ENCODE measurements at places on chromosomes 16 and 17.

- DNase-seq, result no peak
Measured at GRCh38 chr17:17467720-17468119, 9.1 kb upstream of the MED9 start.

GRCh38 chr17:72514891-72515290, 394.1 kb downstream of the SOX9 start:
- no peak for DNase-seq

DNA sequence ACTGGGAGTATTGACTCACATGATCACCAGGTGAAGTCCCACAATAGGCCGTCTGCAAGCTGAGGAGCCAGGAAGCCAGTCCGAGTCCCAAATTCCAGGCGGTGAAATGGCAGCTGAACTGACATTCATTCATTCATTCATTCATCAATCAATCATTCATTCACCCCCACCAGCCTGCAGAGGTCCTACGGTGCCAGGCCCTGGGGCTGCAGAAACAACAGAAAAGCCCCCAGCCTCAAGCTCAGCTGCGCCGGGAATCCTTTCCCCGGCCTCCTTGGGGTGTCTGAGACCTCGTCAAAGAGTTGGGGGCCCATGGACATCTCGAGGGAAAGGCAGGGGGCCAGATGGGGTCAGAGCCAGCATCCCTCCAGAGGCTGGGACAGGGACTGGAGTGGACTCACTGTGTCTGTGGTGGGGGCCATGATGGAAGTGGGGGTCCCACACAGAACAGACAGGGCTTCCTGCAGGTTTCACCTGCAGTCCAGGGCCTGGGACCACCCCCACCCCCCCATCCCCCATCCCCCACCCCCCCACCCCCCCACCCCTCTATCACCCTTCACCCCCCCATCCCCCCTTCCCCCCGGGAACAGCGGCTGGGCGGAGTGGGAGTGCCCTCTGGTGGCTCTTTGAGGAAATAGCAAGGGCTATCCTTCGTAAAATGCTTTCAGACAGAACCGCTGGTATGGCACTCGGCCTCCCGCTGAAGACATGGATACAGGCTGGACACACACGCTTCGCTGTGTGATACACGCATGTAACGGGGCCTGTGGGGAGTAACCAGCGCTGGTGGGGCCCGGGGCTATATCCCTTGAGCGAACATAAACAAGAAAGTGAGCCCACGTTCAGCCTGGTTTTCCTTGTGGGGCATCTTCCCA, 8.5 kb upstream of the ZC3H18 start:
- DNase-seq, result peak; percentile 71

- DNase-seq, result no peak
Measured at GRCh38 chr16:71762186-71762585, 37.7 kb upstream of the PHLPP2 start.

- DNase-seq, result peak; percentile 96
Measured at GRCh38 chr16:28291651-28292626, at the start of gene SBK1. SBK1 (plus strand) TSS chr16:28292525; CDS start chr16:28317392, 24,867 bp downstream.

DNA sequence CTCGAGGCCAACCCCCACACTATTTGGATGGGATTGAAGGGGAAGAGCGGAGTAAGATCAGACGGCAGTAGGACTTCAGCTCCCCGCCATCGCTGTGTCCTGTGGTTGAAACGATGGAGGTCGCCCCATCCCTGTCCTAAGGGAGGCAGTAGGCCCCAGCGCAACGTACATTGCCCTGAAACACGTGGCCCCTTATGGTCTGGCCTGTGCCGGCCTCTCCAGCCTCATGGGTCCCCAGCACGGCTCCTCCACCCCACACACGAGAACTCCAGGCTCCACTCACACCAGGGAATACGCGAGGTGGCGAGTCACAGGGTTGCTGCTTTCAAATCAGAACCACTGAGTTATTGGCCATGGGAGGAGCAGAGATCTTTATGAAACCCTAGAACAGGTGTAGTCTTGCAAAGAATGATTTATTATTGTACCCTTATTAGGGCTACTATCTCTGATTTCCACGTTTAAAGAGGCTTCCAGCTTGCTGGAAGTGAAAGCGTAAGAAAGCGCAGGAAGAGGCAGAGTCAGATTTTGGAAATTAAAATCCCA, 669 bp upstream of the DCTPP1 start:
- DNase-seq, result no peak

- DNase-seq, result no peak
Measured at GRCh38 chr16:26802965-26803364, 263.8 kb upstream of the C16orf82 start.

GRCh38 chr16:56161658-56162057, 29.6 kb upstream of the GNAO1 start:
- no peak for DNase-seq

DNA sequence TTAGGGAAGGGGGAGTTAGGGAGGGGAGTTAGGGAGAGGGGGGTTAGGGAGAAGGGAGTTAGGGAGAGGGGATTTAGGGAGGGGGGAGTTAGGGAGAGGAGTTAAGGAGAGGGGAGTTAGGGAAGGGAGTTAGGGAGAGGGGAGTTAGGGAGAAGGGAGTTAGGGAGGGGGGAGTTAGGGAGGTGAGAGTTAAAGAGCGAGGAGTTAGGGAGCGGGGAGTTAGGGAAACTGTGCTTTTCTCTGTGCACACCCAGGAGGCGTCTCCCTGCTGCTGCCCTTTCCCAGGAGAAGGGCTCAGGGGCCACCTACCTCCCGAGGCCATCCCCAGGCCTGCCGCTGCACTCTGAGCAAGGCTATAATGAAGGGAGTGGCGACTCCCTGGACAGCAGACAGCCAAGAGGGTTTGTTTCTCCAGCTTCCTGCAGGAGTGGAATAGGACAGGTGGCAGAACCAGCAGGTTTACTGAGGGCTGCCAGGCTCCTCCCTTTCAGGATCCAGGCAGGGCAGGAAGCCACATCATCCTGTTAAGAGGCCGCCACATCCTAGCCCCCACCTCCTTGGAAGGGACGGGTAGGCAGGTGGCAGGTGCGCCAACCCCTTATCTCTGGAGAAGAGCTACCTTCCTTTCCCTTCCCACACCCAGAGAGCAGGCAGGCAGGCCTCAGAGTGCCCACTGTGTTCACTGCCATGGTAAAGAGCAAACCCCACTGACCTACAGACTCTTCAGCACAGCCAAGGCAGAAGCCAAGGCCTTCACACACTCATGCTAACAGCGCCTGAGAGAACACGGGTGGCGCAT, 4.3 kb downstream of the CANT1 start:
- no peak for DNase-seq

DNA sequence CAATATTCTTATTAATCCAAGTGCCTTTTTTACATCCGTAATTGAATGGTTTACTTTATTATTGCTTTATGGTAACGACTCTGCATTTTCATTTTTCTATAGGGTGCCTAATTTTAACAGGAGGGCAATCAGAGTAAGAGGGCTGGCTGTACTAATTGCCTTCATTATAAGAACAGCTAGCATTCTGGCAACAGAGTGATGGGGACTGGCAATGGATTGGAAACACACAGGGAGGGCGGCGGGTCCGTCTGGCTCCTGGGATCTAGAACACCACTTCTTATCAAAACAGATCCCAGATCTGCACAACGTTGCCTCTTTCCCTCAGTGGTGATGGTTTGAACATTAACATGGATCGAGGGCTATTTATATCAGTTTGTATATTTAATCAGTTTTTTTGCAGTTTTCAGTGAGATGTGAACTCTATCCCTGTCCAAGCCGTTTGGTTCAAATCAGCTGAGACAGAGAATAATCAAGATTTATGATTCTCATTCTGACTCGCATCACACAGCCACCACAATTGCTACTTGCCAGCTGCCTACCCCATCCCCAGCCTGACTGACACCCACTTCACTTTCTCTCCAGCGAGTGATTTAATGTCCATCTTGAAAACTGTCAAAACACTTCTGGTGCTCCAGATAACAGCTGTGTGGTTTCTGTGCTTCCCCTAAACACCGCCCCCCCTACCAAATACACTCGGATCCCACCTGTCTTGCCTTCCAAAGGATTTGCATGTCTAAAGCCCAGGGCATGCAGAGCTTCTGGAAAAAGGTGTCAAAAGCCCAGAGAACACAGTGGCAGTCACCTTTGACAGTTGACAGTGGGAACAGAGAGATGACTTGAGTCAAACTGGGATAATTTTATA, 327.9 kb downstream of the HS3ST4 start:
- no peak for DNase-seq

DNA sequence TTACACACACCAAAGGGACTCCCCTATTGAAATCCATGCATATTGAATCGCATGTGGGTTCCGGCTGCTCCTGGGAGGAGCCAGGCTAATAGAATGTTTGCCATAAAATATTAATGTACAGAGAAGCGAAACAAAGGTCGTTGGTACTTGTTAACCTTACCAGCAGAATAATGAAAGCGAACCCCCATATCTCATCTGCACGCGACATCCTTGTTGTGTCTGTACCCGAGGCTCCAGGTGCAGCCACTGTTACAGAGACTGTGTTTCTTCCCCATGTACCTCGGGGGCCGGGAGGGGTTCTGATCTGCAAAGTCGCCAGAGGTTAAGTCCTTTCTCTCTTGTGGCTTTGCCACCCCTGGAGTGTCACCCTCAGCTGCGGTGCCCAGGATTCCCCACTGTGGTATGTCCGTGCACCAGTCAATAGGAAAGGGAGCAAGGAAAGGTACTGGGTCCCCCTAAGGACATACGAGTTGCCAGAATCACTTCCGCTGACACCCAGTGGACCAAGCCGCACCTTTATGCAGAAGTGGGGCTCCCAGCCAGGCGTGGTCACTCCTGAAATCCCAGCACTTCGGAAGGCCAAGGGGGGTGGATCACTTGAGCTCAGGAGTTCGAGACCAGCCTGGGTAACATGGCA, 2.2 kb downstream of the GAA start:
- no peak for DNase-seq

- DNase-seq, result no peak
Measured at GRCh38 chr16:79466111-79466510, 134.4 kb downstream of the MAF start.

DNA sequence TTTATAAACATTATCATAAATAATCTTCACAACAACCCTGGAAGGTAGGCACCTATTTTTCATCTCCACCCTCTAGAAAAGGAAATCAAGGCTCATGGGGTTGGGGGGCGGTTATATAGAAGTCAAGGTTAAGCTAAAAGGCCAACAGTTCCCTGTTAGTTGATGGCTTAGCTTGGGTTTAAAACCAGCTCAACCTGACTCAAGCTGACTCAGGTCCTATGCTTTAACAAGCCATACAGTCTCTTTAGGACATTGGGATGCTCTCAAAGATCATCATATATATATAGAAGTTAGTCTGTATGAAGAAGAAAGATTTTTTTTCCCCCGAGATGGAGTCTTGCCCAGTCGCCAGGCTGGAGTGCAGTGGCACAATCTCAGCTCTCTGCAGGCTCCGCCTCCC, 44.8 kb upstream of the MED13 start:
- DNase-seq, result no peak

GRCh38 chr16:4925293-4925607, 11.7 kb downstream of the PPL start:
- no peak for DNase-seq

GRCh38 chr17:15490634-15491261, 23.3 kb upstream of the CDRT4 start:
- no peak for DNase-seq

DNA sequence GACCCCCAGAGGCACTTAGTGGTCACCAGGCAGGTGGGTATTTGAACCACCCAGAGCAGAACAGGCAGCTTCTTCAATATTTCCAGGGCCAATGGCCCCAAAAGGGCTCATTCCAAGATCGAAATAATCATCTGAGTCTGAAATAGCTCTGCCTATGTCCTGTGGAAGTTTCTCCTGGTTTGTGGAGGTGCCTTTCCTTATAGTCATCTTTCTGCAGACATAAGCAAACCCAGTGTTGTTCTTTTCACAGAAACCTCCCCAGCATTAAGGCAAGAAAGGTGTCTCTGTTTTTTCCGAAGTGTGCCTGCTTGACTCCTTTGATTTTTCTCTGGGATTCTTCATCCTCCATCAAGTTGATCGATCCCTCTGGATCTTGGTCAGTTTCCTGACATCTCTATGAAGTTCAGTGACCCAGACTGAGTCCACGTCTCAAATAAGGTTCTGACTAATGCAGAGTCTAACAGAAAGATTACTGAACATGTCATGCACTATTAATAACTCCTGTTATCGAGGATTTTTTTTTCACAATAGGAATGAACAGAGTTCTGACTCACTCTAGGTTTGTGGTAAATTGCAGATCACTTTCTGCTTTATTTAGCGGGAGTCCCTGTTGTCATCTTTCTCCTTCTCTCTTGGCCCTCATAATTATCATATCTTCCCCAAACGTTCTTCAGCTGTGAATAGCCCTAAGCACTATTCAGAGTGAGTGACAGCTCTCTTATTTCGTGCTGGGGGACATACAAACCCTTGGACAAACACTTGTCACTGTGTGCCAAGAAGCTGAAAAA, 1.5 kb downstream of the LRRC3C start:
- DNase-seq, result peak; percentile 37

GRCh38 chr16:76639685-76640289, 362.6 kb downstream of the CNTNAP4 start:
- DNase-seq, result no peak

GRCh38 chr17:65772989-65773388, 211.5 kb upstream of the AXIN2 start:
- DNase-seq, result no peak

- no peak for DNase-seq
Measured at GRCh38 chr16:64225696-64226095, 896.2 kb downstream of the CDH11 start.

DNA sequence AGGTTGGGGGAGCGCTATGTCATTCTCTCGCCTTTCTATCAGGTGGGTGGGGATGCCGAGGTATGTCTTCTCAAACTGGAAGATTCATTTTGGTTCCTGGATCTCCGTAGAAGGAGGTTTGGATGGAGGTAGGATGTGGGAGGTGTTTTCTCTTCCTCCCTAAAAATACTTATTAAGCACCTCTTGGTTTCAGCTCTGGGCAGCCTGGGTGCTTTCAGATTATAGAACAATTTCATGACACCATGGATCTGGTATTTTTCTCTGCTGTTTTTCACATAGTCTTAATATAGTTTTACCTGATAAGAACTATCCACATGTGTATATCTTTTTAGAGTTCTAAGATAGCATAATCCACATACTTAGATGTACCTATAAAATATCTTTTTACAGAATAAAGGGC, 92.9 kb downstream of the YPEL2 start:
- no peak for DNase-seq

DNA sequence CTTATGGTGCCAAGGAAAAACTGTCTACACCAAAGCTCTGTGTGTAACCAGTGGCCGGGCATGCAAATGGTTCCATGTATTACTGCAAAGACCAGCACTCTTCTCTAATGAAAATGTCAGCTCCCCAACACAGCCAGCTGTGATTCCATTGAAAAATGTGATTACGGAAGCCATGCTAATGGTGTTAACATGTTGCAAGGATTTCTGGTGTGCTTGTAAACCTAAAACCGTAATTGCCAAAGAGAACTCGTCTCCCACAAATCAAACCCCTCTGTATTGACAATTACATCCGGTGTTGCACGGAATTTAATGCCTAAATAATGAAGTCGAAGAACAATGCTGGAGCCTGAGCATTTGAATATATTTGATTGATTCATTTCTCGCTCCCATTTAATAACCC, 351.7 kb downstream of the NPIPA8 start:
- DNase-seq, result no peak

- DNase-seq, result no peak
Measured at GRCh38 chr17:40372031-40372430, 7.5 kb upstream of the GJD3 start.

Data from GM10248 (cell line).